ENCODE measurements at places on chromosomes 12 and 14.

- no peak for DNase-seq
Measured at GRCh38 chr12:116996621-116997020, 85.9 kb downstream of the FBXW8 start.

DNA sequence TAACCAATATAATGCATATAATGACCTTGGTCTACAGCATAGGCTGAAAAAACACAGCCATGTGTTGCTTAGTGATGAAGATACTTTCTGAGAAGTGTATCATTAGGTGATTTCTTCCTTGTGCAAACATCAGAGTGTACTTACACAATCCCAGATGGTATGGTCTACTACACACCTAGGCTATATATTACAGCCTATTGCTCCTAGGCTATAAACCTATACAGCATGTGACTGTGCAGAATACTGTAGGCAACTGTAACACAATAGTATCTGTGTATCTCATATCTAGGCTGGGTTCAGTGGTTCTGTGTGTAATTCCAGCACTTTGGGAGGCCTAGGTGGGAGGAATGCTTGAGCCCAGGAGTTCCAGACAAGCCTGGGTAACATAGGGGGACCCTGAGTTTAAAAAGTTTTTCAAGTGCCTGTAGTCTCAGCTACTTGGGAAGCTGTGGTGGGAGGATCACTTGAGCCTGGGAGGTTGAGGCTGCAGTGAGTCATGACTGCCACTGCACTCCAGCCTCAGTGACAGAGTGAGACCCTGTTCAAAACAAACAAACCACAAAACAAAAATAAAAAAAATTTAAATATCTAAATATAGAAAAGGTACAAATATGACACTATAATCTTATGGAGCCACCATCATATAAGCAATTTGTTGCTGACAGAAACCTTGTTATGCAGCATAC is 66.6 kb downstream of the GRIP1 start:
- no peak for DNase-seq

DNA sequence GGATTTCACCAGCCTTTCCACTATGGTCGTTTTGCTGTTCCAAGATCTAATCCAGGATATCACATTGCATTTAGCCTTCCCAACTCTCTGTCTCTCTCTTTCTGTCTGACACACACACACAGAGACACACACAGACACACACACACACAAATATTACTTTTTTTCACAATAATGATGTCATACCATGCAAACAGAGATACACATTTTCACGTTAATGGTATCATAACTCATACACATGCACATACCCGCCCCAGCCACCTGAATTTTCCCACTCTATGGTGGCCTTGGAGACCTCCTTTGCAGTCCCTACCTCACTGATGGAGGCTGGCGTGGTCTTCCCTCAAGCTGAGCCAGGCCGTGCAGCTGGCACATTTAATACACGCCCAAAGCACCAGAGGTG is 7.2 kb upstream of the MYL2 start:
- DNase-seq, result no peak

GRCh38 chr14:57071639-57072038 is 197.1 kb downstream of the EXOC5 start:
- no peak for DNase-seq

GRCh38 chr12:41972598-41972997 is 172.1 kb downstream of the GXYLT1 start:
- DNase-seq, result no peak
